Left cardiac atrium (tissue), 4 donors: ENCODE measurements at places on chromosomes 6 and 20. TPM values are rescaled to one million over a fixed set of nuclear protein-coding genes. Genes with fewer than 3 reads are reported as not detected.

DNA sequence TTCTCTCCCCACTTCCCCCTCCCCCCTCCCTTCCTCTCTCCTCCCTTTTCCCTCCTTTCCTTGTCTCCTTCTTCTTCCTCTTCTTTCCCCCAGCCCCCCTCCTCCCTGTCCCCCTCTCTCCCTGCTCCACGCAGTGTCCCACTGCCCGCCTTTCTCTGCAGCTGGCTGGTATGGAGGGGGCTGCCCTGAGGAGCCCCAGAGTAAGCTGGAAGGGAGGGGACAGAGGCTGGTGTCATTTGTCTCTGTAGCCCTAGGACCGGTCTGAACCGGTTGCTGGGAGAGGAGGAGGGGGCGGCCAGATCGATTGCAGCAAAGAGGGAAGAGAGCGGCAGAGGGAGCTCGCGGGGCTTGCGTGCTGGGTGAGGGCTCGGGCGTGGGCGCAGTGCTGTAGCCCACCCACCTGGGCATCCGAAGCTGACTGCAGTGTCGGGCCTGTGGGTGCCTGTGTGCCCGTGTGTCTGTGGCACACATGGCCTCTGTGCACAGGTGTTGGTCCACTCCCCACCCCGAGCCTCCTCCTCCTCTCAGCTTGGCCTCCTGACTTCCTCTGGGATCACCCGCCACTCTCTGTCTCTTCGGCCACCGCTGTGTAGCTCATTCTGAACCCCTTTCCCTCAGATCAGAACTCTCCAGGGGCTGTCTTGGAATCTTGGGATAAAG is 50.6 kb downstream of the SRC start:
- DNase-seq: no peak

The FAM210B gene
- total RNA-seq: 31.1 TPM

DNA sequence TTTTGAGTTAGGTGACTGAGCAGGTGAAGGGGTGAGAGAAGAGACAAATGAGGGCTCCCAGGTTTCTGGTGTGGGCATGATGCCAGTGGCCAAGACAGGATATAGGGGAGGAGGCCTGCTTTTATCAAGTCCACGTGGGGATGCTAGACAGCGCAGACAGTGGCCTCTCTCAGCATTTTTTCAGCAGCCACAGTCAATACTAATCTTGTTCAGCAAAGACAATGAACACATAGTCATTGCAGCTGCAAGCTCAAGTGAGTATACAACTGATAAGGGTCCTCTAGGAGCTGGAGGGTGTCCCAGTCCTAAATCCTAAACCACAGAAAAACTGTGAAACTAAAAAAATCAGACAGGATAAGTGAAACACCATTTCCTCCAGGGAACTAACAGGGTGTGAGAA is 48.6 kb downstream of the UQCC1 start:
- no peak for DNase-seq

DNA sequence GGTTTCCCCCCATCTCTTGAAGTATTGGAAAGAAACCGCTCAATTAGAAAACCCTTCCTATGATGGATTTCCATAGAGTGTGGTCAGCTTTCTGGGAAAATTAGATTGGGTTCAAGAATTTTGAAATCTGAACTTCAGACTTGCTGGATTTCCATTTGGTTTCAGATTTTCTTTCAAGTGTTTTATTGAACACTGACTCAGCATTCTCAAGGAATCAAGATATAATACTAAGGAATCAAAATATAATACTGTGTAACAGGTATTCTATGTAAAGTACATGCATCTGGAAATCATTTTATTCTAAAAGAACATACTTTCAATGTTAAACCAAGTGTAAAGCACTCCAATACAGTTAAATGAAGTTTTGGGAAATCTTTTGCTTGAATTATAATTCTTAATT is 94.7 kb upstream of the CCN2 start:
- DNase-seq: no peak

The PRSS16 gene
- total RNA-seq: 0.31 TPM

- DNase-seq: no peak
Observed at GRCh38 chr6:139010674-139011073, 17.9 kb upstream of the ABRACL start.

GRCh38 chr20:51062065-51062464 is 39.2 kb upstream of the KCNG1 start:
- no peak for DNase-seq
